ENCODE measurements at places on chromosomes 4 and X. TPM values are rescaled to one million over a fixed set of nuclear protein-coding genes. Genes with fewer than 3 reads are reported as not detected.

PCYT1B gene
- 32.3 TPM for total RNA-seq

TCEAL6 gene
- total RNA-seq, result not detected

GRCh38 chr4:10963958-10964703 is 279.6 kb upstream of the CLNK start:
- no peak overlapping the region for H3K4me3 ChIP-seq
- DNase-seq, result no peak
- peaks cover 2% of the 10 kb centered on the region for H3K36me3 ChIP-seq
- peak overlapping the region; percentile 6 for H3K27ac ChIP-seq

DNA sequence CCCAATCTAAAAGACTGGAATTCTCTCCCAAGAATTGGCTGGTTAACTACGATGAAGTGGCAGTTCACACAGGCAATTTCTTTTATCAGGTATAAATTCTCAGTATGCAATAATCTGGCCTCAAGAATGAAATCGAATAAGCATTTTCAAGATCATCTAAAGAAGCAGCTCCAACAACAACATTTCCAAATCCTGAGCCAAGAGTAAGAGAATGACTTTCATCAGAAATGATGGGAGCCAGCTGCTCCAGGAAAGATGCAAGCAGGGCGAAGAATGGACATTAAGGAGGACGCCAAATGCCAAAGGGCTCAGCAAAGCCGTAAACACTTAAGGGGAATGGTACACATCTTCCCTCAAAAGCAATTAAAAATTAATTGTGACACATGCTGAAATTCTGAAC is 12.0 kb downstream of the ADAMTS3 start:
- H3K36me3 ChIP-seq, result no peaks in the 10 kb centered on the region
- no peak overlapping the region for H3K27ac ChIP-seq
- no peaks in the 10 kb centered on the region for H3K4me1 ChIP-seq
- no peak overlapping the region for H3K4me3 ChIP-seq
- DNase-seq, result no peak

DNA sequence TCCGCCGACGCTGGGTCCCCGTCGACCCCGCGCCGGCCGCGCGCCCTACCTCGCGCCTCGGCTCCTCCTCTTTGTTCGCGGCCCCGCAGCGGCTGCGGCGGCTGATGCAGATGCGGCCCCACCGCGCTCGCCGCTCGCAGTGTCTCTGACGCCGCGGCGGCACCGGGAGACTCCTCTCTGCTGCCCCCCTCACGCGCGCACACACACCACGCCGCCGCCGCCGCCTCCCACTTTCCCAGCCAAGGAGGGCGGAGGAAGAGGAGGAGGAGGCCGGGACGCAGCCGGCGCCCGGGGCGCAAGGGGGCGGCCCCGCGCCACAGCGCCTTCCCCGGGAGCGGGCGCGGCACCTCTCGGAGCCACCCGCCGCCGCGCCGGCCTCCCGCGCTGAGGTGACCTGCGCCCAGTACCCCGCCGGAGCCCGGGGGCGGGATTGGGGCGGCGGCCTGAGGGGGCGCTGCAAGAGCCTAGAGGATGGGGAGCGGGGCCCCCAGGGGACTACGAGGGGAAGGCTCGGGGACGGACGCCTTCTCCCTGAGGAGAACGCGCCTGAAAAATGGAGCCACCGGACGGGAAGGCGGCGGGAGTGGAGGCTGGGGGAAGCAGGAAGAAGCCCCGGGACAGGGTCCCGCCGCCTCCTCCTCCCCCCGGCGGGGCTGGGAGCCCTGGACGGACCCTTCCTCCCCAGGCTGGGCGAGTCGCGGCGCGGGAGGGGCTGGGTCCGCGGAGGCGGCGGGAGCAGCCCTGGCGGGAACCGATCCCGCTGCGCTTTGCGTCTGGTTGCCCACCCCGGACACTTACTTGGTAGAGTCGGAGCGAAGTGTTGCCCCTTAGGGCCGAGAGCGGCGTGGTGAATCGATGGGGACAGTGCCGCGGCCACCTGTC is at the start of gene SH3RF1:
SH3RF1 (minus strand) TSS at position 147 of the 882 bp plus-strand sequence. CDS start 1,744 bp downstream, outside the sequence.
- DNase-seq, result peak; percentile 75
- H3K4me3 ChIP-seq, result peak within 1 kb of the TSS; percentile 96
- peaks cover 29% of the 10 kb centered on the region for H3K4me1 ChIP-seq
- peaks cover 4% of the 10 kb centered on the region for H3K27me3 ChIP-seq

GRCh38 chr4:165540206-165540830 is 161.5 kb downstream of the CPE start:
- H3K27me3 ChIP-seq, result peaks cover 2% of the 10 kb centered on the region
- H3K27ac ChIP-seq, result no peak overlapping the region
- no peak overlapping the region for H3K4me3 ChIP-seq

DNA sequence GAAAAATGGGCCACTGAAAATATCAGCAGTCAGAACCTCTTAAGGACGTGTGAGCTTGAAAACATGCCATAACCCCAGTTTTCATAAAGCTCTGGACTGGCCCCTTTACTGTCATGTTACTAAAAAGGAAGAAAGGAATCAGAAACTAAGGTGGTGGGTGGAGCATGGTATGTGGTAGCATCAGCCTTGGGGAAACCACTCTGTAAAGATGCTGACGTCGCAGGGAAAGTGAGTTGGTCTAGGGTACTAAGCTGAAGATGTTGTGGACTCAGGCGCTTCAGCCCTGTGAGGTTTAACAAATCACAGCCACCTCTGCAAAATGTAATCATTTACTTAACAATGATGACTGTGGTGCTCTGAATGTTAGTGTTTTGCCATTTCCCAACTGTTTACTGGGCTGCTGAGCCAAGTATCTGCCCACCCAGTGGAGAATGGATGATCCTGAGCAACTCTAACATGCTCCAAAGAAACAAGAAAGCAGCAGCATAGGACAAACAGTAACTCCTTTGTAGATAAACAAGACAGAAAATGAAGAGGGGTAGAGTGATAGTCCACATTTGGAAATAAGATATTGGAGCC is 33.4 kb downstream of the C4orf54 start:
- DNase-seq, result no peak
- H3K36me3 ChIP-seq, result no peaks in the 10 kb centered on the region
- H3K27ac ChIP-seq, result no peak overlapping the region
- no peak overlapping the region for H3K4me3 ChIP-seq

DNA sequence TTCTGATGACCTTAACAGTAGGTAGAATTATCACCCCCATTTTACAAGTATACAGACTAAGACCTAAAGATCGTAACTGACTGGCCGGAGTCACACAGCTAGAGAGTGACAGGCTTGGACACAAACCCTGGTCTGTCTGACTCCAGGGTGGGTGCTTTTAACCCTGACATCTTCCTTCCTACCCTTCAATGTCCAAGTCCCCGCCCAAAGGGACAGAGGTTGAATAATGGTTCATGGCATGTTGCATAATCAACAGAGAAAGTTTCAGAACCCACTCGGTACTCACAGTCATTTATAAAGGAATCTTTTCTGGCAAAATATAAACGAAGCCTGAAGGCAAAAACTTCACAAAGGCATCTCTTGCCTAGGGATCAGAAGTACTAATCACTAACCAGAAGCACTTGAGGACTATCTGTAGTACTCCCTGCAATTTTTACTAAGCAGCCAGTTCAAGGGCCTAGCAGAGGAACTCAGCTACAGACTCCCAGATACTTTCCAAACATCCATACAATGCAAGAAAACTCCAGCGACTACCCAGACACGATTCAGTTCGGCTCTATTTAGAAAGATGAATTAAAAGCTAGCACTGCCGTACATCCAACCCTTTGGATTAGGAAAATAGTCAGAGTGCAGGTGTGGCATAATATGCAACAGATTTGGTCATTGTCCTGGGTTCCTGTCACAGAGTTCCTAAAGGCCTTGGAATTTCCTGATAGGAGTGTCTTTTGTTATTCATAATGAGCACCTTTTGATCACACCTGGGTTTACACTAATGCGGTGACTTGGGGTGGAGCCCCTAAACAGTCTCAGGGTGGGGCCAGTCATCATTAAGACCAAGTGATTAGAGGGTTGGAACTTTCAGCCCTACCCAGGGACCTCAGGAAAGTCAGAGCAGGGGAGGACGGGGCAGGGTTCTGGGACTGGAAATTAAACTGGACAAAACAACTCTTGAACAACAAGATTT is 44.0 kb downstream of the RELL1 start:
- H3K36me3 ChIP-seq, result peaks cover 9% of the 10 kb centered on the region
- peaks cover 19% of the 10 kb centered on the region for H3K4me1 ChIP-seq
- no peak overlapping the region for H3K4me3 ChIP-seq
- DNase-seq, result no peak

GRCh38 chrX:113529426-113530013 is 688.9 kb upstream of the AMOT start:
- no peak overlapping the region for H3K27ac ChIP-seq
- H3K36me3 ChIP-seq, result no peaks in the 10 kb centered on the region
- H3K4me1 ChIP-seq, result peaks cover 4% of the 10 kb centered on the region
- DNase-seq, result no peak
- H3K27me3 ChIP-seq, result no peaks in the 10 kb centered on the region
- H3K4me3 ChIP-seq, result no peak overlapping the region

GRCh38 chrX:130524476-130525194 is 122.8 kb downstream of the RBMX2 start:
- no peak overlapping the region for H3K27ac ChIP-seq
- H3K4me3 ChIP-seq, result peak overlapping the region; percentile 83
- peaks cover 14% of the 10 kb centered on the region for H3K27me3 ChIP-seq
- H3K4me1 ChIP-seq, result no peaks in the 10 kb centered on the region
- no peaks in the 10 kb centered on the region for H3K36me3 ChIP-seq
- DNase-seq, result no peak

GRCh38 chr4:41985151-41985550 is 3.6 kb downstream of the DCAF4L1 start:
- H3K4me1 ChIP-seq, result peaks cover 10% of the 10 kb centered on the region
- no peaks in the 10 kb centered on the region for H3K36me3 ChIP-seq
- DNase-seq, result no peak
- no peaks in the 10 kb centered on the region for H3K27me3 ChIP-seq

GRCh38 chr4:36675436-36675835 is 394.0 kb downstream of the DTHD1 start:
- H3K36me3 ChIP-seq, result no peaks in the 10 kb centered on the region
- DNase-seq, result no peak
- no peaks in the 10 kb centered on the region for H3K4me1 ChIP-seq
- no peak overlapping the region for H3K4me3 ChIP-seq

Data from neural crest cell (in vitro differentiated cells).